MV-4-11 (cell line): ENCODE measurements at places on chromosomes 12 and 14.

GRCh38 chr12:55742719-55743405 lies at the start of gene GDF11:
TSS of gene GDF11 (plus strand) at chr12:55743122. CDS start at chr12:55743317, 195 bp downstream.
- DNase-seq, result peak; percentile 46

GRCh38 chr14:77782202-77782601 lies 17.7 kb upstream of the ADCK1 start:
- DNase-seq, result no peak

- DNase-seq, result no peak
These were observed 240.6 kb downstream of the RBM19 start for GRCh38 chr12:113725557-113725876.

- DNase-seq, result peak; percentile 9
These were observed 126.4 kb downstream of the DUSP6 start for GRCh38 chr12:89225808-89226411.

- peak; percentile 90 for DNase-seq
These were observed 18.6 kb downstream of the LGMN start for GRCh38 chr14:92729634-92730358.

- DNase-seq, result no peak
These were observed 97.6 kb downstream of the EFCAB11 start for GRCh38 chr14:89856871-89857345.

DNA sequence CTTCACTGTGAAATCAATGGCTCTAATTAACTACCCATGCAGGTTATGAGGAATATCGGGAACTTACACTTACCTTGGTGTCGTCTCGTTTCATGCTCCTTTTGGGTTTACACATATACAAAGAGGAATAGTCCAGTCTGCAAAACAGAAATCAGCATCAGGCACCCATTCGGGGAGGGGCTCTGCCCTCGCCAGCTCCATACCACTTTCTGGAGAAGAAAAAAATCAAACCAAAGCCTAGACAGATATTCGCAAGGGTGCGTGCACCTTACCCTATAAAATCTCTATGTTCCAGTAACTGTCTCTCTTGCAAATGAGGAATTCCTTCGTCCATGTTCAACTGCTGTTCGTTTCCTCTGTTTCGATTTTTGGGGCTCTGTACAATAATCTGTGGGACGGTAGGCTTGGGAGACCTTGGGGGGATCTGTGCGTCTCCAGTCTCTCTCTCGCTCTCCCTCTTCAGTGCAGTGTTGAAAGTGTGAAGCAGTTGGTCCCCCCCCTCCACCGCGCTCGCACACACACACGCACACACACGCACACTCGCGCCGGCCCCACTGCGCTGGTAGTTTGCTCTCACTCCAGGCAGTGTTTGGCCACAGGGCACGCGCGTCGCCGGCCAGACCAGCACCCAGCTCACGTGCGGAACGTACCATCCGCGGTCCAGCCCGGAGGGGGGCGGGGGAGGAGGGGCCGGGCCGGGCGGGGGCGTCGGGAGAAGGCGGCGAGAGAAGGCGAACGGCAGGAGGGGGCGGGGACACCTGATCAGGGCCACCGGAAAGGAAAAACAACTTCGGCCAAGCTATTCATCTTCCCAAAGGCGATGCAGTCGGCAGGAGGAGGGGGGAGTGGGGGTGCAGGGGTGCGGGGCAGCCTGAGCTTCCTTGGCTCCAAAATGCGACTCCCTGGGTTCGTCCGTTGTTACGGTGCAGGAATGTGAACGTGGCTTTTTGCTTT lies at the start of gene BHLHE41:
Gene BHLHE41 (minus strand): TSS at position 592 of the 954 bp plus-strand sequence. CDS start 258 bp downstream, at position 334.
- no peak for DNase-seq

DNA sequence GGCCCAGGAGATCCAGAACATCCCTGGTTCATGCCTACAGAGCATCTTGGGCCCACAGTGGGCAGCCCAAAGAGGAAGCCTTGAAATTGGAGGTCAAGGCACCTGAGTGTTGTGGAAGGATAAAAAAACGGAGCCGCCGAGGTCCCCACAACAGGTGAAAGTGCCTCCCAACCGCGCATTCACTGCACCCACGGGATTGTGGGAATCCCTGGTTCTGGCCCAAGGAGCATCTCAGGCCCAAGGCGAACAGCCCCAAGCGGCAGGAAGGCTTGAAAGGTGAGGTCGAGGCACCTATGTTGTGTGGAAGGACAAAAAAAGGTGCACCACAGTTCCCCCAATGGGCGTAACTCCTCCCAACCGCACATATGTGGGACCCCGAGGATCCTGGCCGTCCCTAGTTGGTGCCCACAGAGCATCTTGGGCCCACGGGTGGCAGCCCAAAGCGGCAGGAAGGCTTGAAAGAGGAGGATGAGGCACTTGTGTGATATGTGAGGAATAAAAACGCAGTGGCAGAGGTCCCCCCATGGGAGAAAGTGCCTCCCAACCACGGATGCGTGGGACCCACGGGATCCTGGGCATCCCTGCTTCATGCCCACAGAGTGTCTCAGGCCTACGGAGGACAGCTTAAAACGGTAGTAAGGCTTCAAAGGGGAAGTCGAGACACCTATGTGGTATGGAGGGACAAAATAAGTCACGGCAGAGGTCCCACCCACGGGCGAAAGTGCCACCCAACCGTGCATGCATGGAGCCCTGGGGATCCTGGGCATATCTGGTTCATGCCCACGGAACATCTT lies 583.9 kb downstream of the ALG10 start:
- DNase-seq, result no peak

- DNase-seq, result no peak
These were observed 35.6 kb downstream of the GXYLT1 start for GRCh38 chr12:42109031-42109430.

DNA sequence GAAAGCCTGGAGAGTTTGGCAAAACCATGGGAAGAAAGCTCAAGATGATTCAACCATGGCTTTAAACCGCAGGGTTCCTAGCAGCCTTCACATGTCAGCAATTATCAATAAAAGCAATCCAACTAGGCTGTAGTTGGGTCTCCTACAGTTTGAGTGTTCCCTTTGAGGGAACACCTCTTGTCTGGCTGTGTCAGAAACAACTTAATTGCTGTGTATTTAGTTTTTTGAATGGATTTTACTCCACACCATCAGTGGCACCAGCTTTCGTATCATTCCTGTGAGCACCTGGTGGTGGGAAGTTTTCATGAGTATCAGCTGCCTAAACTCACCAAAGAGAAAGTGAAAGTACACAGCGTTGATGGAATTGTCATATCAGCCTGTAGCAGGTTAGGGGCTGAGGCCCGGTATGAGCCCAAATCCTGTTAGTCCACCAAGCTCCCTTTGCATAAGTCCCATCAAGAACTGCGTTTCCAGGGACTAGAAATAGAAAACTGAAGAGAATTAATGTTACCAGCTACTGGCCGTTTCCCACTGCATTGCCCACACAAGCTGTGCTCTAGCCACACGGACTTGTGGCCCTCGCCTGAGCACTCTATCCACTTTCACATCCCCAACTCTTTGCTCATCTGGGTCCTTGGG lies 10.9 kb upstream of the IL26 start:
- peak; percentile 55 for DNase-seq

DNA sequence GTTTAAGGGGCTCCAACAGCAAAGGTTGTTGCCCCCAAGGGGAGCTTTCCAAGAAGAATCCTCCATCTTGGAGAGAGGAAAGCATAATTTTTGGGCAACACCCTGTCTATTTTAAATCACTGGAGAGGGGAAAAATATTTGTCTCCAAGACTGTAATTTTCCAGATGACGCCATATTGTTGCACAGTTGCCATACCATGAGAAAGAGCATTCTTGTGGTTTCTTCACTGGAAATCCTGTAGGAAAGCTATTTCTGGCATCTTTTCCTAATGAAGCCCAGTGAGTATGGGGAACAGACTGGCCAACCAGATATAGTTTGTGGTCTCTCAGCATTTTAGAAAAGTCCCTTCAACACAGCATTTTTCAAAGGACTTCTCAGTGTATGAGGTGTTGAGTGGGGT lies 88.1 kb upstream of the MANSC4 start:
- DNase-seq, result no peak

DNA sequence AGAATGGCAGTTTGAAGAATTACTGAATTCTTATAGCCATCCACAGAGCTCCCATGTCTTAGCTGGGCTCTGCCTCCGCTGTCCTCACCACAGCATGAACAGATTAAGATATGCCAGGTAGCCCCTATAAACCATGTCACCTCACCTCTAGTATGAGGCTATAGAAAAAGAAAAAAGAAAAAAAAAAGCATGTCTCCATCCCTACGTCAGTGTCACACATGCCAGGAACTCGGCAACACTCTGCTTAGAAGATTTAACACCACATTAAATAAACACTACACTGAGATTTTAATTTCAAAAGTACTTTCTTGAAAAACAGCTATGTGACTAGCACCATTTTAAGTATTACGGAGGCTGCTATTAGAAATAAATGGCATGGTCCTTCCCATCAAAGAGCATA lies 149.4 kb downstream of the CAPZA3 start:
- DNase-seq, result no peak

DNA sequence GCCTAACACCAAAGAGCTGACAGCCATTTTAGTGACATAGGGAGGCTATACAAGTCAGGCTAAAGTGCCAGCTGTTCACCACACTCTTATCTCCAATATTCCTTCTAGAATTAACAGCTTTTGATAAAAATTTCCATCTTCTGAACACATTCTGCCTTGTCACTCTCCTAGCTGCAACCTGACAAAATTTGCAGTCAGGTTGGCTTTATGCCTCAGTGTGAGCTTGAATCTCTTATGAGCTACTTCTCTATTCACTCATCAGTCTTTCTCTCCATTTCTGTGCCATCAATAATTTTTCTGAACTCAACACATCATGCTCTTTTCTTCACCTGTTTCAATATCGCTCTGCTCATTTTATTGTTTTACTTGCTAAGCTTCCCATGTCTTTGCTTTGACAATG lies 50.2 kb downstream of the TMTC1 start:
- no peak for DNase-seq

GRCh38 chr12:3529281-3529680 lies 38.3 kb downstream of the PRMT8 start:
- DNase-seq, result no peak

DNA sequence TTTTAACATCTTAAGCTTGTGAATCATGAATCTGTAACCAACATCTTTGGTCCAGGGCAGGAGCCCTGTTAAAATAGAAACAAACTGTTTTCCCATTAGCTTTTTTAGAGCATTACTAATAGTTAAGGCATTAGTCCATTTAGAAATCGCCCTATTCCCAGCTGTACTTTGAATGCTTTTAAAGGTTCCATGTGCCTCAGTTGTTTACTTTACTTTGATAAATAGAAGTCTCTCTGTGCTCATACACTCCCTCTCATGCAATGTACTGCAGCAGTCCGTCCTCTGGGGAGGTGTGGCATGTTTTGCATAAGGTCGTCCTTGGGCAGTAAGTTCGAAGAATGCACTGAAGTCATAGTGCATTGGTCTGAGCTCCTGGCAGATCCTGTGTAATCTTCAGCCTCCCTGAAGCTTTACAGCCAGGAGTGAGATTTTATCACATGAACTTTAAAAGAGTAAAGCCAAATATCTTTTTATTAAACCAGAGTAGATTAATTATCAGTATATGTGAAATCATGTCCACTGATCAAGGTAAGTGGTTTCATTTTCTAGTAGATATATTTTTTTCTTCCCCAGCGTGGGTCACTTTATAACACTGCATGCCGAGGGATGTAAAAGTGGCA lies 134.7 kb downstream of the FGD4 start:
- DNase-seq, result no peak

GRCh38 chr12:111063295-111064026 lies 143.1 kb upstream of the MYL2 start:
- DNase-seq, result no peak
